Stimulated activated CD8-positive, alpha-beta memory T cell treated with anti-CD3 and anti-CD28 coated beads, Interleukin-7, amount 100 ng/mL, for 1 hour (primary cell): ENCODE measurements at places on chromosomes 1 and 21.

- no peak for DNase-seq
These were observed 26.6 kb upstream of the CDC14A start for GRCh38 chr1:100325415-100326324.

DNA sequence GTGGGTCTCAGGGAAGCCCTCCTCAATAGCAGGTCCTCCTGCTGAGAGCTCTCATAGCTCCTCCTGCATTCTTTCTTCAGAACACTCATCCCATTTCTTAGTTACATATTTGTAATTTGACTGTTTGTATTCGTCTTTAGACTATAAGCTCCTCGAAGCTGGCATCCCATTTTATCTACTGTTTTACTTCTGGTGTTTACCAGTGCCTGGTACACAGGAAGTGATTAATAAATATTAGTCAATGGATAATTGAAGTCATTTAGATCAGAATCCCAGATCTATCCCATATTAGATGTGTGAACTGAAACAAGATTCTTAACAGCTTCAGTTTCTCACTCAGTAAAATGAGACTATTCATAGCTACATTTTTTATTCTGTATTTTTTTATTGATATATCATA lies 88.7 kb downstream of the PLPP3 start:
- DNase-seq: no peak

- no peak for DNase-seq
These were observed 17.8 kb upstream of the SLAMF6 start for GRCh38 chr1:160540859-160541233.

DNA sequence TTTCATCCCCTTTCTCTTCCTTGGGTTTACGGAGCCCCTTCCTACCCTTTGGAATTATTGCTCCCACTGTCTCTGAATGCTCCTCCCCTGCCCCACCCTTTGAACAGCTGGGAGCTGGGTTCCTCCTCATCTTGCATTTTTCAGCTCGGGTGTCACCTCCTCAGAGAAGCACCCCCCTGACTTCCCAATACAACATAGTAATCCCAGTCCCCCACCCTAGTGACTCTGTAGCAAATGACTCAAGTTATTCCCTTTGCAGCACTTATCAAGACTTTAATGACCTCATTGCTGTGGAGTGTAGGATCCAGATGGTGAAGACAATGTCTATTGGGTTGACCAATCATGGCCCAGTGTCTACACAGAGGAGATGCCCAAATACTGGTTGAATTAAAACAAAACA lies 8.9 kb upstream of the VWA5B1 start:
- DNase-seq: no peak

DNA sequence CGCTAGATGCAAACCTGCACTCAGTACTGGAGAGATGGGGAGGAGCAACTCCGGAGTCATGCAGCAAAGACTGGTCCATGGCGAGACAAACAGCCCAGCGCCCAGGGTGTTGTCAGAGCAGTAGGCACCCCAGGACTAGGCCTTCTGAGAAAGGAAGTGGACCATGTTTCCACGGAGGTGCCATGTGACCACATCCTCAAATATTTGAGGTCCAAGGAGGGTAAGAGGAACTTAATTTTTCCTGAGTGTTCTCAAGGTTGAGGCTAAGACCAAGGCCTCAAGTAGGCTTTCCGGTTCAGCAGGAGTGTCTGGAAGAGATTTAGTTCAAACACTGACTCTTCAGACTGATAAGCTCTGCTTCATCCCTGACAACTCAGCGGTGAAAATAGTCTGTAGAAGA lies 186.2 kb downstream of the RHOU start:
- no peak for DNase-seq

DNA sequence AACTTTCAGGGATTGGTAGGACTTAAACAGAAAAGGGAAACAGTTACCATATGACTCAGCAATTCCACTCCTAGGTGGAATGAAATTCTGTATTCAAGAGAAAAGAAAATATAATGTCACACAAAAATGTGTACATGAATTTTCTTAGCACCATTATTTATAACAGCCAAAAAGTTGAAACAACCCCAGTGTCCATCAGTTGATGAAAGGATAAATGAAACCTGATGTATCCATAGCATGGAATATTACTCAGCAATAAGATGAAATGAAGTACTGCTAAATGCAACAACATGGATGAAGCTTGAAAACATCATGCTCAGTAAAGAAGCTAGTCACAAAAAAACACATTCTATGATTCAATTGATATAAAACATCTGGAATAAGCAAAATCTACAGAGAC lies 15.5 kb downstream of the EEIG2 start:
- no peak for DNase-seq

- DNase-seq: no peak
These were observed 138.5 kb downstream of the SLC45A1 start for GRCh38 chr1:8456308-8456912.

DNA sequence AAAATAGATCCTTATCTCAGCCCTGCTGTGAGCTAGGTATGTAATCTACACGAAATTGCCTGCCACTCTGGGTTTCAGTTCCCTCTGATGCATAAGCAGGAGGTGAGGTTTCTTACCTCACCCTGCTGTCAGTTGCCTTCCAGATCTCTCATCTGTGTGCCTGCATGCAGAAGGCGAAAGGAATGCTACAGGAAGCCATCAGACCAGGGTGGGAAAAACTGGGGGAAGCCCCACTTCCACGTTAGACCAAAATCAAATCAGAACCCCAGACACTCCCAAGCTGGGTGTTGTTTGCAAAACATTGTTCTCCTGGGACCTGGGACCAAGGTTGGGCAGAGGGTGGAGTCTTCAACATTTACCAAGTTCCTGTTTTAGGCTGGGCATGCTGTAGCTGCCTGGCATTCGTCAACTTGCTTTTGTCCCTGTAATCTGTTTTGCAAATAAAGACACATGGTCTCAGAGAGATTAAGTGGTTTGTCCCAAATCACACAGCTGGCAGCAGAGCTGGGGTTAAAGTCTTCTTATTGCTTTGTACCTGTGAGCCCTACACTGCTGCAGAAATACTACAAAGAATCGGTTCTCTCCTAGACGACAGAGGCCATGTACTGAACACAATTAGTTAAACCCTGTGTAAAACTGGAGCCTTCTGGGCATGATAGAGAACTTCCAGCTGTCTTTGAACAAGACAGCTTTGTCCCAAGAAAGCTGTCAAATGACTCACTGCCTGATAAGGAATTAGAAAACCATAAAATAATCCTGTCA lies 389.7 kb upstream of the RUNX1 start:
- no peak for DNase-seq

- no peak for DNase-seq
These were observed 52.0 kb upstream of the SMYD2 start for GRCh38 chr1:214228976-214229375.

DNA sequence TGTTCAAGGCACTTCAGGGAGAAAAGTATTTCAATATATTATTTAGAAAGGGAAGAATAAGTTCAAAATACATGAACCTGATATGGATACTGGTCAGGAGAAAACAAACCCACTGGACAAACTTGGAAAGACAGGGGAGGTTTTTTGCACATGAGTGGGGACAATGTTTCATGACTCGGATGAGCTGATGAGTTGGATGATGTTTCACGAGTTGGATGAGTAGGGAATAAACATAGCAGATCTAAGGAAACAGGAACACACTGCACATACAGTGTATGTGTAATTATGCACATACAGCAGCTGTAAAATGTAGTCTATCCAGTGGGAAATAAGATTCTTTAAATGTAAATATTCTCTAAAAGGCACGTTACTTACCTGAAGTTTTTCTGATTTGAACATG lies 682.9 kb upstream of the ADAMTS5 start:
- DNase-seq: no peak

- DNase-seq: no peak
These were observed 265.8 kb downstream of the NFIA start for GRCh38 chr1:61348025-61348665.

DNA sequence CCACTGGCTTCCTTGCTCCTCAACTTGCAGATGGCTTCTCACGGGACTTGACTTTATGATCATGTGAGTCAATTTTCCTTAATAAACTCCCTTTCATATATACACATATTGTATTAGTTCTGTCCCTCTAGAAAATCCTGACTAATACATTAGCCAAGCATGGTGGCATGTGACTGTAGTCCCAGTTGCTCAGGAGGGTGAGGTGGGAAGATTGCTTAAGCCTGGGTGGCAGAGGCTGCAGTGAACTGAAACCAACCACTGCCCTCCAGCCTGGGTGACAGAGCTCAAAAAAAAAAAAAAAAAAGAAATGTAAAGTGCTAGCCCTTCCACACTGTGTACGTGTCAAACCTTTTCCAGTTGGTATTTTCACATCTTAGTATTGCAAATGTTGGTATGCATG lies 857.0 kb downstream of the LTN1 start:
- DNase-seq: no peak

DNA sequence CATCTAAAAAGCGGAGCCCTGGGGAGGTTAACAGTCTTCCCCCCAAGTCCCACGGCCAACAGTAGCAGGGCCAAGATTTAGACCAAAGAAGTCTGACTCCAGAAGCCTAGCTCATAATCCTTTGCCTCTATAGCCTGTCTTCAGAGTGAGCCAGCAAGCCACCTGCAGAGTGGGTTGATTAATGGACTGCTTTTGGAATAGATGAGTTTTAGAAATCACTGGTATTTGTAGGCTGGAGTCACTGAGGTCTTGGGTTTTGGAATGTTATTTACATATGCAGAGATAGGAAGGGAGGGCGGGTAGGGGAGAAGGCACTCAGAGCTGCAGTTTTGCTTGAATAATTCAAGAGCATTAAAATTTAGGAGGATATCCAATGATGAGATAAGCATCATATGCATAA lies 90.8 kb upstream of the L1TD1 start:
- DNase-seq: no peak

- no peak for DNase-seq
These were observed 27.6 kb downstream of the CTNNBIP1 start for GRCh38 chr1:9882296-9882944.
